C1 segment of cervical spinal cord (tissue), 14 donors: ENCODE measurements at places on chromosomes 16 and 17.
A peak's percentile ranks its signal among the peaks of the same experiment; 100 is the strongest.

- no peak for DNase-seq
Measured at GRCh38 chr16:1258906-1259759, 3.3 kb downstream of the TPSD1 start.

DNA sequence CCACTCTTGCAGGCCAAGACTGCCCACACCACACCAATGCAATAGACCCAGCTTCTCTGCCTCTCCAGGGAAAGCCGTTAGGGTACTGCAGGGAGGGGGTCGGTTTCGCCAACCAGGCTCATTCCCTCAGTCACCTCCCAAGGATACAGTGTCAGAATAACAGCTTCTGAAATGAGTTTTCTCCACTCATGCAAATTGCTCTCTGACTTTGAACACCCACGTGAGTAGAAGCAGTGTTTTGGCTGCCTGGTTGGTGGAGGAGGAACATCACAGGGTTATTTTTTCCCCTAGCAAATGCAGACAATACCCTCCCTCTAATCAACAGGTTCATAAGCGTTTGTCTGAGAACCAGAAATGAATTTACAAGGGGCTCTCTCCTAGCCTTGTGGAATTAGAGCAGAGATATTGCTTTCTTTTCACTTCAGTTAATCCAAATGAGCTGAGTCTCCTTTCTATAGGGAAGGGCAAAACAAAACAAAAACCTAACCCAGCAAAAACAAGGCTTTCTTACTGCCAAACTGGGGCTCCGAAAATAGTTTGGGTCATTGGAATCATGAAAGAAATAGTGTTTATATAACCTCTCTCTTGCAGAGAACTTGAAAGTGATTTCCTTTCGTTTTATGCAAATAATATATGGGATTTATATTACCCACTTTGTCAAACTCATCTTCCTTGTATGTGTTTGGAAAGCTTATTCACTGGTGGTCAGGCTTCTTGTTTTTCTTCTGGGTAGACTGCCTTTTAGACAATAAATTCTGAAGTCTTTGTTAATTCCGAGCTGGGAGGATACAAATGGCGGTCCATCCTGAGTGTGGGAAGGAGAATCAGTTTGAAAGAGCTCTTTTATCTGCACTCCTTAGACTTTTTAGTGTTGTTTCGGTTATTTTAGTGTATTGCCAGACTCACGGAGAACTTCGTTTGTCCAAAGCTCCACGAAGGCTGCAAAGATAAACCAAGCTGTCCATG lies 229.9 kb downstream of the MSI2 start:
- DNase-seq: no peak

DNA sequence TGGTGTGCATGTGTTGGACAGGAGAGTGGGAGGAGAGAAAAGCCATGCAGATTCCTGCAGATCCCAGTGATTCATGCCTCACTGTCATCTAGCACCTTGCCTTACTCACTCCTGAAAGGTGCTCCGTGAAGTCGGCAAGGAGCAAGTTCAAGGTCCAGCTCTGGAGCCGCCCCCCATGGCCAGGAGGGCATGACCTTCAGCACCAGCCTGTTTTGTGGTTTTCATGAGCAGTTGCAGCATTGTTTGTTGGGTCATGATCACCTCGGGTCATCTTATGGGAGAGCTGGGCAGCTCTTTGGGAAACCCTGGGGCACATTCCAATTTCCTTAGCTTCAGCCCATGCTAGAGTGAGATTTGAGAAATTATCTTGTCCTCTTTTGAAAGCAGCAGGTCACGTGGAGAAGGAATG lies 137.5 kb upstream of the IRX3 start:
- no peak for DNase-seq

- DNase-seq: no peak
Measured at GRCh38 chr17:69417545-69418483, 3.3 kb downstream of the MAP2K6 start.

DNA sequence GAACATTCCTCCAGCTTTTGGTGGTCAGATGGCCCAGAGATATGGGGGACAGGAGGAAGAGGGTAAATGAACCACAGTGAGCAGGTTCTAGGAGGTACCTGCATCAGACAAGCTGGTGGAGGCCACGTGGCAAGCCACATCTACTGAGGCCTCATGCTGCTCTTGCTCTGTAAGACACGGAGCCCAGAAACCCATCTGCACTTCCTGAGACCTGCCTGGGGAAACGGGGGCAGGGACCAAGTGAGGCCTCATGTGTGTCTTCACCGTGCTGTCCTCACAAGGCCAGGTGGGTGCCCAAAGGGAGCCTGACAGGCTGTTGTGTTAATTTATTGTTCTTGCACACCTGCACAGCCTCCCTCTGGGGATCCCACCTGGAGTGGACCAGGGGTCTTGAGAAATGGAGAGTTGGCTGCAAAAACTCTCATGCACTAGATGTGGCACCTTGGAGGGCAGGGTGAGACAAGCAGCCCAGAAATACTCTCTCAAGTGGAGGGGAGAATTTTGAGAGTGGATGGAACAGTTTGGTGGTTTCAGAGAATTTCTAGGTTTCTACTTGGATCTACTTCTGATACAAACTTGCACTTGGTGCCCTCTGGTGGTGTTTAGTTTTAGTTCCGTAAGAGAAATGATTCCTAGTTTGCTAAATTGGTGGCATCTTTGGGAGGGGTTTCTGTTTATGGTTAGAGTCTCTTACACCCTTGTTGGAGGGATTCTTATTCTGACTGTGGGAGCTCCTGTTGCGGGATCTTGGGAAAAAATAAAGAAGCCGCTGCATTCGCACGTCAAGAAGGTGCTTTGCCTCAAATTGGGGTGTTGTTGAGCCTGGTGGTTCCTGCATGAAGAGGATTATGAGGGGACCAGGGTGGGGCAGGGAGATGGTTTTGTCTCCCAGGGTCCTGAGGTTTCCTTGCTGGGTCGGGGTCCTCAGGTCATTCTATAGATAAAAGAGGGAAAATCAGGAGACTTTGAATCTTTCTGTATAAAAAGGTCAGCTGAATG lies 47.5 kb downstream of the SLC6A2 start:
- peak; percentile 36 for DNase-seq

- no peak for DNase-seq
Measured at GRCh38 chr17:29677221-29677791, 54.6 kb upstream of the CORO6 start.

GRCh38 chr17:77003699-77004098 lies 135.5 kb downstream of the MGAT5B start:
- no peak for DNase-seq

DNA sequence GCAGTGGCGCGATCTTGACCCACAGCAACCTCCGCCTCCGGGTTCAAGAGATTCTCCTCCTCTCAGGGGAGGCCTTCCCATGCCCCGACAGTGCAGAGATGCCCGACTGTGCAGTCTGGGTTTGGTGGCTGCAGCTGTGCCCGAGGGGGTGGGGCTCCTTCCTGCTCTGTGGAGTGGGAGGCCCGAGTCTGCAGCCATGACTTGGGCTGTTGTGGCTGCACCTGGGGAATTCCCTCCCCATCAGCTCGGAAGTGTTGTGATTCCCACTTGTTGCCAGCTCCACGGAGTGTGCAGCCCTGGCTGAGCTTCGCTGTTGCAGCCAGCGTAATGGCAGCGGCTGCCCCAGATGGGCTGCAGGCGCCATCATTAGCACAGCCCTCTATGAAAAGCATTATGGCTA lies 66.4 kb upstream of the SMIM36 start:
- DNase-seq: no peak
